ENCODE measurements at places on chromosomes 11 and 22.

- DNase-seq = no peak
Observed at GRCh38 chr11:18650859-18651557, 16.9 kb upstream of the SPTY2D1 start.

GRCh38 chr11:63343130-63343529 is 26.5 kb upstream of the SLC22A9 start:
- no peak for DNase-seq

DNA sequence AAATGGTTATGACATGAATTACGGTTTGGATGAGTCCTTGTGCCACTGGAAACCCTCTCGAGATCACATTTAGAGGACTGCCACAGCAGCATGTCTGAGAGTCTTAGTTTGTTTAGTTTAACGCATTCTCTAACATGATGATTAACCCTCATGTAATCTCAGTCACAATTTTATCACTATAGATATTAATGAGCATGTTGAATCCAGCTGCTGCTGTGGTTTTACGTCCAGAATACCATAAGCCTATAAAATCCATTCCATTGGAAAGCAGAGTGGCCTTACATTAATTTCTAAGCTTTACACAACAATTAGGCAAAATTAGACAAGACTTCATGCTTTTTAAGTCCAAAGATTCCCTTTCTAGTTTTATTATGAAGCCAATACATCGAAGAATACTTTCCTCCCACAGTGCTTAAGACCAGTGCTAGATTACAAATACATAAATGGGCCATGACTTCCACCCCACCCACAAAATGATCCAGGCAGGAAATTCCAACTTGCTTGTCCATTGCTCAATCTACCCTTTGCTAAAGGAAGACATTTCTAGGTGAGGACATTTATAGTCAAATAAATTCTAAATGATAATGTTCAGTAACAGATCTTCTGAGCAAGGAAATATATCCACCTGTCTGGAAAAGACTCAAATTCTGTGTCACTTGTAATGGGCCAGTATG is 3.5 kb upstream of the ELMOD1 start:
- no peak for DNase-seq

- no peak for DNase-seq
Observed at GRCh38 chr11:73245461-73245860, 26.7 kb upstream of the P2RY6 start.

- DNase-seq = no peak
Observed at GRCh38 chr11:689625-690024, 5.4 kb downstream of the DEAF1 start.

- DNase-seq = no peak
Observed at GRCh38 chr22:20002128-20002527, 14.5 kb downstream of the ARVCF start.

DNA sequence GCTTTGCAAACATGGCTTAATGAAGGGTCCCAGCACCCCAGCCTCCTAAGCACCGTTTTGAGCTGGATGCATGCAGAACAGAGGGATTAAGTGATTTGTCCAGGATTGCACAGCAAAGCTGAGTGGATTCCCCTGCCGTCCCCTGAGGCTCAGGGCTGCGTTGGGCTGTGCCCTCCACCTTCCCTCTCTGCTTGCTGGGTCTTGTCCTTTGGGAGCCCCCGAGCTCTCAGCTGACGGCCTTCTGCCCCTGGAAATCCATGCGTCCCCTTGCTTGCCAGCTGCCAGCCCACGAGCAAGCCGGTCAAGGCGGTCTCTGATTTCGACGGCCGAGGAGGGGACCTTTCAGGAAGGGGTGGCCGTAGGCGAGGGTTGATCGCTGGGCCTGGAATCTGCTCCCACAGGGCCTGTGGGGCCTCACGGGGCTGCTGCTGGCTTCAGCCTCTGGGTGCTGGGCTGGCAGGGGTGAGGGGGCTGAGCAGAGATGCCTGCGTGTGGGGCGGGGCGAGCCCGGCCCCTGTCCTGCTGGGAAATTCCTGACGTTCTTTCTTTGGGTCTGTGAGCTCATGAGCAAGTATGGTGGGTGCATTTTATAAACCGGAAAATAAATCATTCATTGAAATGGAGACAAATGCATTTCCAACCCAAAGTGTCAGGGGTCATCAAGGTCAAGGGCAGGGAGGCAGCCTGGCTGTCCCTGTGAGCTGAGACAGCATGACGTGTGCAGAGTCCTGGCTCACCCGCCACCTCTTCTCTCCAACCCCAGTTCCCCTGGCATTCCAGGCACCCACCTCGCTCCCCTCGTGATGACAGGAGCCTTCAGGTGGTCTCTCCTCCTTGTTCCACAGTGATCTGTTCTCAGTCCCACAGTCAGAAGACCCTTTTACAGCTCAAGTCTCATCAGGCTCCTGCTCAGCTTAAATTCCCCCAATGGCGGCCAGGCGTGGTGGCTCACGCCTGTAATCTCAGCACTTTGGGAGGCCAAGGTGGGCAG is 28.1 kb downstream of the FGF4 start:
- DNase-seq = no peak

- DNase-seq = no peak
Observed at GRCh38 chr11:130816546-130817329, 99.5 kb downstream of the SNX19 start.

DNA sequence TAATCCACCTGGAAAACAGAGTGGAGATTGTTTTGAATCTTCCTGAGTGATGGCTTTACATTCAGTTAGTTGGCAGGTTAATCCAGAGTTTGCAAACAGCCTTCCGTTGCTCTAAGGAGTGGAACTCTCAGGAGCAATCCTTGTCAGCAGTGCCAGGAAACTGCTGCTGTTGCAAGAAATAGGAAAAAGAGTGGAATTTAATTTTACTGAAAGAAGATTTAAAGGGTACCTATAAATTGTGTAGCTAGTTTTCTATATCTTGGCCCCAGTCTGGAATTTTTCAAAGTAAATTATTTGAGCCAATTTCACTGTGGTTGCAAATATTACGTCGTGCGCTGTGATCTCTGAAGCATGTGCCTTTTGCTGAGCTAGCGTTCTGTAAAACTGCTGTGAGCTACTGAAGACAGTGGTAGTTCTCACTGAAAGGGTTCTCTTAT is 55.5 kb upstream of the SLC5A12 start:
- no peak for DNase-seq

- DNase-seq = no peak
Observed at GRCh38 chr11:77085652-77086051, 17.0 kb upstream of the OMP start.

Measured in activated CD8-positive, alpha-beta memory T cell treated with anti-CD3 and anti-CD28 coated beads, Interleukin-2, amount 50 U/mL, for 48 hours (primary cell).